ENCODE measurements at places on chromosomes 5 and 9.

GRCh38 chr5:137666461-137666850 is 69.4 kb downstream of the KLHL3 start:
- no peak for DNase-seq

GRCh38 chr5:144125163-144125726 is 45.2 kb downstream of the YIPF5 start:
- DNase-seq: no peak

- no peak for DNase-seq
These were observed 439.0 kb downstream of the CSNK1G3 start for GRCh38 chr5:123950701-123951581.

- no peak for DNase-seq
These were observed 20.4 kb upstream of the UBLCP1 start for GRCh38 chr5:159242656-159243055.

DNA sequence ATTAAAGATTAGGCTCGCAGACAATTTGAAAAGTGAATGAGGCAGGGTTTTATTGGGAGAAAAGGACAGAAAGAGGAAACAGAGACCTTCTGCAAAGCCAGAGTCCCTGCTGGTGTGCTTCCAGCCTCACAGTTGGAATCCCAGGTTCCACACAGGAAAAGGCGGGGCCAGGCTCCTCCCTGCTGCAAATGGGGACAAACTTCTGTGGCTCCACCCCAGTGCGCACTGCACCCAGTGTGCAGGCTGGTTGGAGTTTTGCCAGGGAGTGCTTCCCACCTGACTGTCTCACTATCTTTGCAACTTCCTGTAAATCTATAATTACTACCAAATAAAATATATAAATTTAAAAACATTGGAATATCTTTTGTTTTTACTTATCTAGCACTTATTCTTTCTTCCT is 386.0 kb upstream of the GRIN3A start:
- no peak for DNase-seq

- DNase-seq: no peak
These were observed 2.9 kb upstream of the ERMP1 start for GRCh38 chr9:5835808-5836207.

DNA sequence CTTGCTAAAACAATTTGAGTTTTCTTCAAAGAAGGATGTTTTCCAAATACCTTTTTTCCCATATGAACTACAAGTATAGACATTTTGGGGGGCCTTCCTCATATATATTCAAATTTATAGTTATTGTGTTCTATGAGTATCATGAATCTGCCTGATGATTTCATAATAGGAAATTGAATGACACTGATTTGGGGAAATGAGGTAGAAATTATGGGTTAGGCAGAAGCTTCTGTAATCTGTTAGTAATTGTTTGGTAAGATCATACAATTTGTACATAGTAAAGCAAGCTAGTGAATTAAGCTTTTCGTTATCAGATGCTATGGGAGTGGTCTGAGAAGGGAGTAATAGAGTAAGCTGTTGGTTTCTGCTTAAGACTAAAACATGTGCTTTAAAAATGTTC is 98.0 kb downstream of the TRIO start:
- DNase-seq: no peak

DNA sequence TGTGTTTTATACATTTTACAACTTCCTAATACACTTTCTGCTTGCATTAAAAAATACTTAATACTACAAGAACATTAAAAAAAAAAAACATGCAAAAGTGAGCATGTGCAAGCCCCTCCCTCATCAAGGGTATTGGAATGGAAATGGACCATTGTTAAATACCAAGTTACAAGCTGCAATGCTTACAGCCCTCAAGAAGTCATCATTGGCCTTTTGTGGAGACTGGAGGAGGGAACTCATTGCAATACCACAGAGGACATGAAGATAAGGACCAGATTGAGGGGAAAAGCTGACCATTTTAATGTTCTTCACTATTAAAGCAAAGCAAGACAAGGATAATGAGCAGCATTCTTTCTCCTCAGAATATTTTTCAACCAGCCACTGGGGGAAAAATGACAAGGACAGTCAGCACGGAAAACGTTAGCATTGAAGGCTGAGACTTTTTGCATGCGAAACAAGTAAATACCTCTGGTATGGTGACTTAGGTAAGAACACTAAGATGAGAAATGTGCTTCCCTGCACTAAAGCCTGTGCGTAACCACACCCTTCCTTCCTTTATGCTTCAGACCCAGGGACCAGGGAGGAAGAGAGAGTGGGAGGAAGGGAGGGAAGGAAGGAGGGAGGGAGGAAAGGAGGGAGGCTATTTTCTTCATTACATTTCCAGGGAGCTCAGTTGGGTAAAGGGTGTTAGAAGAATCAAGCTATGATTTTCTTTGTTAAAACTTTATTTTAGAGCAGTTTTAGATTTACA is 141.1 kb upstream of the RAPGEF1 start:
- DNase-seq: no peak

GRCh38 chr5:125874057-125874456 is 549.2 kb upstream of the GRAMD2B start:
- DNase-seq: no peak

DNA sequence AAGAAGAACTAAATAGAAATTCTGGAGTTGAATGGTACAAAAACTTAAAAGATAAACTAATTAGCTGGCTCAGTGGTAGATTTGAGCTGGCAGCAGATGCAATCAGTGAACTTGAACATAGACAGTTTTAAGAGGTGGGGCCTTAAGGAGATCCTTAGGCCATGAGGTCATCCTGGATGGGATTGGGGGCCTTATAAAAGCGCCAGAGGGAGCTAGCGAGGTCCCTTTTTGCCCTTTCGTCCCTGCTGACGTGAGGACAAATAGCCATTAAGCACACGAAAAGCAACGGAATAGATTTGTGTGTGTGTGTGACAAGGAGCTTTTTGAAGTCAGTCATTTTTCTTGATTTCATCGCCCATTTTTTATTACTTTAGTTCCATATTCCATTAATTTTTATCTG is 83.3 kb downstream of the ZNF354C start:
- DNase-seq: peak; percentile 66

- DNase-seq: no peak
These were observed 966.5 kb upstream of the TYRP1 start for GRCh38 chr9:11726659-11727058.

DNA sequence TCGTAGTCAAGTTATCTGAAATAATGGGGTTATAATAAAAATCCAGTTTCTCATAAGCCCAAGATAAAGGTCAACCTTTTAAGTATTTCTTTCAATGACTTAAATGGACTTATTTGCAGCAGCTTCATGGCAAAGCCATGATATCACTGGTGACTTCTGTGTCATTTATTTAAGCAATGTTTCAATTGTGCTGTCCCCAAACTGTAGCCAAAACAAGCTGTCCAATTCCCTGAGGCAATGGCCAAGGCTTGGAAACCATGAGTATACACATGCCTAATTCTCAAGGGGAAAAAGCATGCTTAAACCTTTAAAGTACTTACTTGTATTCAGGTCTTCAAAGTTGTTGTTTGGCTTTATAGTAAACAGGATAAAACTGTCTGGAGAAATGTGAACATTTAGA is 376.4 kb upstream of the TNC start:
- DNase-seq: peak; percentile 2

GRCh38 chr5:145981589-145982571 is 45.5 kb downstream of the SH3RF2 start:
- DNase-seq: no peak

GRCh38 chr5:16679863-16680262 is 63.1 kb upstream of the RETREG1 start:
- DNase-seq: no peak

GRCh38 chr5:174141398-174141797 is 95.9 kb downstream of the NSG2 start:
- no peak for DNase-seq

DNA sequence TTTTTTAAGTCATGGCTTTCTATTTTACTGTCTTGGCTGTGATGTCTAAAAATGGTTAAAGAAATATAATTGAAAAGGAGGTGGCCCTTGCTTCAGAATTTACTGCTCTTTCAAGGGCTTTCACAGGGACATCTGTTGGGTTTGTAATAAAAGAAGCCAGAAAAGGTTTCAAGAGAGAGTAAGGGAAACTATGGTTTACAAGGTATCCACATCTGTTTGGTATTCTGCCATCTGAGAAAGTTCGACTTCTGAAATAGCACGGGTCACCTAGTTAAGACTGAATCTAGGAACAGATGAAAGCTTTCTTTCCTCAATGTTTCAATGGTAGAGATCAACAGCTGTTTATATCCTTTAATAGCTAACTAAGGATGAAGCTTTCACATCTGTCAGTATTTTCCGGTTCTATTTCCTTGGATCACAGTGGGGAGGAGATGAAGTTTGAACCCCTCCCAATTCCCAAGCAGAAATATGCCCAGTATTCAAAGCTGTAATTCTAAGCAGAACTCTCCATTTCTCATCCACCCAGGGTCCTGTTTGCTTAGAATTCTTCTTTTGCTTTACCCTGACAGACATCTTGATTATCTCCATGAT is 72.8 kb upstream of the IFNK start:
- no peak for DNase-seq

- DNase-seq: peak; percentile 22
These were observed 51.5 kb downstream of the SLC44A1 start for GRCh38 chr9:105295986-105296385.

- no peak for DNase-seq
These were observed 2.3 kb downstream of the SLC44A1 start for GRCh38 chr9:105246656-105247173.

Measured in myocyte (in vitro differentiated cells).